ENCODE measurements at places on chromosomes 6 and 20.

DNA sequence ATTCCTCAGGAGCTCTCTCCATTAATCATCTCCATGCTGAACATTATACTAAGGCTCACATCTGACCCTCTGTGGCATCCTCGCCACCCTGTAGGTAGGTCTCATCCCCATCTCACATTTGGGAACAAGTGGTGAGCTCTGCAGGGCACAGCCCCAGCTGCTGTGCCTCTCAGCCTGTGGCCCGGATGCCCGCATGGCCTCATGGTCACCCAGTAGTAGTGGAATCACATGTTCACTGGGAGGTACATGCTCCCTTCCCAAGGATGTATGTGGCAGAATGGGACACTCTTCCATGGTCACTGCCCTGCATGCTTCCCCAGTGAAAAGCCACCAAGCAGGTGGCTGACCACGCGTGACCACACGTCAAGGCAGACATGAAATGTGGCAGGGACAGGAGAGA lies 26.3 kb upstream of the APMAP start:
- no peak for DNase-seq

- peak; percentile 82 for DNase-seq
These were observed 312.5 kb upstream of the PLCB4 start for GRCh38 chr20:8756410-8756809.

DNA sequence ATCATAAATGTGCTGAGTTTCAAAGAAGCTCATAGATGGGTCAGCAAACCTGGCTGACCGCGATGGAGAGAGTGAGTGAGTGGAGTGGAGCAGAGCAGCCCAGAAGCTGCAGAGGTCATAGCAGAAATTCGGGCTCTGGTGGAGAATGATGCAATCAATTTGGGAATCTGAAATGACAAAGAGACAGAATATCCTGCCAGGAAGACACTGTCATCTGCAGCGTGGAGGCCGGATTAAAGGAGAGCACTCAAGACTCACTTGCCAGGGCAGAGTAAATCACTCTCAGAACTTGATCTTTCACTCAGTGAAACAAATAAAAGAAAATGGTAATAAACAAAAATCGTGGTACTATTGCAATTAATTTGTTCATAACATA lies 109.6 kb upstream of the RREB1 start:
- DNase-seq, result no peak

GRCh38 chr20:44593751-44594150 lies 11.4 kb downstream of the PKIG start:
- peak; percentile 77 for DNase-seq

DNA sequence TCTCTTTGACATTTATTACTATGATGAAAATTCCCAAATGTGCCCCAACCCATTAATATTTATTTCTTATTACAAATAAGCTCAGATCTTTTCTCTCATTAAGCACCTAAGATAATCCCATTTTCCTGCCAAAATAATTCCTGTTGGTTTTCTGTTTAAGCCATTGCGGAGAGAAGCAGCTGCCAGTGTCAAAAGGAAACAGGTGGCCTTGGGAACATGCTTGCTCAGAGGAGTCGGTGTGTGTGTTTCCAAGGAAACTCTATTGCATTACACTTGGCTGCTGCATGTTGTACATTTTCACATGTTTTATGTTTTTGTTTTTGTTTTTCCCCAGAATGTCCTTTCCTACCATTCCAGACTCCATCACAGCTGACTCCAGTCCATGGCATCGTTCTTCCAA lies 56.4 kb downstream of the CD24 start:
- DNase-seq, result no peak

- peak; percentile 91 for DNase-seq
These were observed 279.3 kb upstream of the TCF21 start for GRCh38 chr6:133609415-133610226.

DNA sequence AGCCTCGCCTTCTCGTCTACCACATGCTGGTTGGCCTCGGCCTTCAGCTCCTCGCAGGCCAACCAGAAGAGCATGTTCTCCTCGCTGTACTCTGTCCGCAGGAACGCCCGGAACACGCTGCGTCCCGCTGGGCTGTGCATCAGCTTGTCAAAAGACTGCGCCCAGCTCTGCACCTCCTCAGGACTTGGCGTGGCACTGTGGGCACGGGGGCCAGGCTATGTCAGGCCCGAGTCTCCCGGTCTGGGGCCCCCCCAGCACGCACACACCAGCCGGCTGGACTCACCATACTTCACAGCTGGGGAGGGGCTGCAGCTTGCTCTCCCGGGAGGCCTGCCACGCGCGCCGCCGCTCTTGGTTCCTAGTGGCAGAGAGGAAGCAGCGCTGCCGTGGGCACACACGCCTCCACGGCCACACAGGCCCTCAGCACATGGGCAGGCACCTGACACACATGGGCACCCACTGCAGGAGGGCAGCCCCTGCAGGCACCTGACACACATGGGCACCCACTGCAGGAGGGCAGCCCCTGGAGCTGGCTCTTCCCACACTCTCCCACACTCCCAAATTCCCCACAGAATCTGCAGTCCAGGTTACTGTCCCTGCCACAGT lies 5.0 kb downstream of the RGS19 start:
- DNase-seq, result no peak

GRCh38 chr6:148465670-148466069 lies 123.0 kb downstream of the SASH1 start:
- no peak for DNase-seq

- no peak for DNase-seq
These were observed 29.5 kb upstream of the PCMTD2 start for GRCh38 chr20:64225828-64226598.

DNA sequence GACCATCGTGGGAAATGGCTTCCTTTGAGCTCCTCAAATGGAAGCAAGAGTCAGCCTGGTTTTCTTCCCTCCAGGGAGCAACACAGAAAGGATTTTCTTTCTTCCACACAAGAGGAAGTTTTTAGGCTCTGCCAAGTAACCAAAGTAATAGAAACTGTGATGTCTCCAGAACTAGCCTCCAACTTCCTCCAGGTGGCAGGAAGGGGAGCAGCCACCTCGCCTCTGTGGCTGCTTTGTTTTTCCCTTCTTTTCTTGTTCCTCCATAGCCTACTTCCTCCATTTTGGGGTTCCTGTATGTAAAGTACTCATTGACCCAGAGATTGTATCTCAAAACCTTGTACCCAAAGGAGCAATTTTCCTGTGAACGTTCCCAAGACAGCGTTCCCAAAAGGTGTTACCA lies 32.7 kb upstream of the CCR6 start:
- no peak for DNase-seq

GRCh38 chr20:22506827-22507226 lies 77.5 kb downstream of the FOXA2 start:
- DNase-seq, result no peak

GRCh38 chr6:166795879-166796278 lies 160.5 kb downstream of the RNASET2 start:
- DNase-seq, result no peak

DNA sequence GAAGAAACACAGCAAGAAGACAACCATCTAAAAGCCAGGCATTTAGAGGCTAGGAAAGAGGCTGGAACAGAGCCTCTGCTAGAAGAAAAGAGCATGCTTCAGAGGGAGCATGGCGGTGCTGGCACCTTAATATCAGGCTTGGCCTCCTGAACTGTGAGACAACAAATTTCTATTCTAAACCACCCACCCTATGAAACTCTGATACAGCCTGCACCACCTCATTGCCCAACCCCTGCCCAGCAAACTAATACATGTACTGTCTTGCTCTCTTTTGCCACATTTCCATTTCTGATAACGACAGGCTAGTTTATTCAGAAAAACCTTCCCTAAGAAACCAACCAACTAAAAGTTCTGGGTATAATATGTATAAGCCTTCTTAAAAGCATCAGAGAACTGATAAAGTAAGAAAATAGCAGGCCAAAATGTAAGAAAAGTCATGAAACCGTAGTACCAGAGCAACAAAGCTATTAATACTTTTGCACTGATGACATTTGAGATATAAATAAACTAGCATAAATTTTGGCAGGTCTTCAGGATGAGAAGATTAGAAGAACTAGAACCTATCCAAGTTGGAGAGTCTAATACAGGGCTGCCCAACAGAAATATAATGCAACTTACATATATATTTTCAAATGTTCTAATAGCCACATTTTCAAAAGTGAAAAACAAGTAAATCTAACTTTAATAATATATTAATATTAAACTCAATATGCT lies 184.7 kb upstream of the HSF2 start:
- DNase-seq, result no peak

DNA sequence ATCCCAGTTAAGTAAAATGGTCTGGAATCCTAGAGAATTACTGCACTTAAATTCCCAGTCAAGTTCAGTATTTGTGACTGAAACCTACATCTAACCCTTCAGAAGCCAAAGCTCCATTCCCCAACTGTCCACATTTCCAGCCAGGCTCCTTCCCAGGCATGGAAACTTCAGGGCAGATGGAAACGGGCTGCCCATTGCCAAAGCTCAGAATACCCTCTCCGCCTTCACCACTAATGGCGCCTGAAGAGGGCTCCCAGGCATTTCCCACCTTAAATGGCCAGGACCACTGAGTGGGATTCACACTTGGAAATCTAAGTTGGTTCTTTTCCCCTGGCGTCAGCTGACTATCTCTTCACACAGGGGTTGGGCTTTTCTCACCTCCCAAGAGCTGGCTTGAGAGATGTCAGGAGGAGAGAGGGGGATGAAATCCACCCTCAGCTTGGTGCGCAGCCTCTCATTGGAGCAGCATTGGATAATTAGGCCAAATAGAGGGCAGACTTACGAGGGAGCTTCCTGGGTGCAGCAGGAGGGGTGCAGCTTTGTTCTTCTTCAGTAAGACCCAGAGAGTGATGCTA lies 82.9 kb downstream of the ANKRD60 start:
- no peak for DNase-seq

- no peak for DNase-seq
These were observed 56.2 kb downstream of the COL12A1 start for GRCh38 chr6:75149696-75150095.

GRCh38 chr20:37922016-37922415 lies 19.1 kb downstream of the VSTM2L start:
- no peak for DNase-seq

DNA sequence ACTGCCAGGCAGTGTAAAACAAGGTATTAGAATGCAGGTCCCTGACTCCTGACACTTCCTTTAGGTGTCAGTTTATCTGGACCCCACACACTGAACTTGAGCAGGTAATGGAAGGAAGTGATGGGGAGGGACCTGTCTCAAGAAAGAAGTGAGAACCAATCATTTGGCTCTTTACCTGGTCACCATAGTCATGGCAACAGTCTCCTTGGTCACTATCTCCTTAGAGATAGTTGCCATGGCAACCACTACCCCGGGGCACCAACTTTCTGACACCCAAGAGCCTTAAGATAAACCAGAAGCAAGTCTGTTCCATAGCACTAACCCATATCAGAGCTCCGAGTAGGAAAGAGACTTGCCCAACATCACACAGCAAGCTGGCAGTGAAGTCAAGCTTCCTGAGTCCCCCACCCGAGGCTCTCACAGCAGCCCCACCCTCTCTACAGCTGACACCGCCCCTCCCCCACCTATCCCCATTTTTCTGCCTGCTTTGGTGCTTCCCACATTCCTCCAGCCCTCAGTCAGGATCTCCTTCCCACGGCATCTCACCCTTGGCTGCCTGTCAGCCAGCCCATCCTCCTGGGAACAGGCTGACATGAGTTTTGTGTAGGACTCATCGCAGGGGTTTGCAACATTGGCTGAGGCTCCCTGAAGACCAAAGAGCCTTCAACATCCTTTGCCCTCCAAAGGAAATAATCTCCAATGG lies 16.3 kb upstream of the HM13 start:
- DNase-seq, result no peak

DNA sequence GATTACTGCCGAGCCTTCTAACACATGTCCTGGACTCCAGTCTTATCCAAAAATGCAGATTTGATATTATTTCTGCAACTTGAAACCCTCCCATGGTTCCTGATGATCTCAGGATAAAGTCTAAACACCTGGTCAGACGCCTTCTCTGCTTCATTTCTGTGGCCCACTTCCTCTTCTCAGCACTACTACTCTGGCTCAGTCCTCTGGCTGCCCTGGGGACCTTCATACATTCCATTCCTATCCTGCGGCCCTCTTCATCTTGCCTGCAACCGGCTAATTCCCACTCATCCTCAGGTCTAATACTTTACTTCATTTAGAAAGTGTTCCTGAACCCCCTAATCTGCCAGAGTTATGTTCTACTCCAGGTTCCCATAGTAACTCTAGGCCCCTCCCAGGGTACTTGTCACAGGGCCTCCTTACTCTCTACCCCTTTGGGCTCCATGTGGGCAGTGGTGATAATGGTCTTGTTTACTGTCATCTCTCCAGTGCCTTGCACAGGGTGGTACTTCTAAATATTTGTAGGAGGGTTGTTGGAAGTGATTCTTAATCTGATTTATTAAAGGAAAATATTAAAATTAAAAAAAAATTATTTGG lies 18.9 kb downstream of the MAN1A1 start:
- no peak for DNase-seq

- DNase-seq, result peak; percentile 51
These were observed 1.4 kb downstream of the DEFB132 start for GRCh38 chr20:258963-259362.

DNA sequence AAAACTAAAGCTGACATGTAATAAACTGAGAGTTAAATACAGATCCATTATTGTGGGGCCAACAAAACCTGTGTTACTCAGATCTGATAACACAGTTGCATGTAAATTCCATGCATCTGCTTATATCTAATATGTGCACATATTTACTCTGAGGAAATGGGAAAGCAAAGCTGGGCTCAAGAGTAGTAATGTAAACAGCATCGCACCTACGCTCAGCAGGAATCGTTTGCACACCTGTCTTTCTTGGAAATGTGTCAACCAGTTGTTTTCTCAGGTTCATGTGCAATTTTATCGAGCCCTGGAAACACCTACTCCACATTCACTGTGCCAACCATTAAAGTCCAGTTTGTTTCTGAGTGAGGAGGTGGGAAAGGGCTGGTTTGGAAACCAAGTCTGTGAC lies 80.3 kb upstream of the CNKSR3 start:
- no peak for DNase-seq

- no peak for DNase-seq
These were observed 47.1 kb downstream of the SCAND1 start for GRCh38 chr20:35907017-35907701.

- DNase-seq, result no peak
These were observed 17.9 kb upstream of the KIF25 start for GRCh38 chr6:167979436-167980139.

GRCh38 chr6:827431-827830 lies 134.5 kb upstream of the EXOC2 start:
- DNase-seq, result no peak

GRCh38 chr6:75528423-75528822 lies 34.8 kb upstream of the FILIP1 start:
- DNase-seq, result no peak
